ENCODE measurements at places on chromosomes 4 and X. TPM values are rescaled to one million over a fixed set of nuclear protein-coding genes. Genes with fewer than 3 reads are reported as not detected.

AMBN gene
- total RNA-seq = 0.92 TPM

RFC1 gene
- 47.5 TPM for total RNA-seq

NPFFR2 gene
- 1.6 TPM for total RNA-seq

SYP gene
- total RNA-seq = 273 TPM

RAB39B gene
- 34.1 TPM for total RNA-seq

L1CAM gene
- total RNA-seq = 182 TPM

PABPC5 gene
- total RNA-seq = 16.6 TPM

GATA1 gene
- total RNA-seq = not detected

Data from diencephalon (tissue), 1 donor.